ENCODE measurements at places on chromosomes 4 and X.

- H3K4me3 ChIP-seq: no peak overlapping the region
- no peaks in the 10 kb centered on the region for H3K36me3 ChIP-seq
- no peaks in the 10 kb centered on the region for H3K4me1 ChIP-seq
- peaks cover 10% of the 10 kb centered on the region for H3K27me3 ChIP-seq
- H3K27ac ChIP-seq: no peak overlapping the region
Measured at GRCh38 chr4:5927747-5928146, 34.9 kb upstream of the CRMP1 start.

- no peak for DNase-seq
- no peaks in the 10 kb centered on the region for H3K4me1 ChIP-seq
Measured at GRCh38 chrX:111615227-111615626, 65.7 kb upstream of the ALG13 start.

DNA sequence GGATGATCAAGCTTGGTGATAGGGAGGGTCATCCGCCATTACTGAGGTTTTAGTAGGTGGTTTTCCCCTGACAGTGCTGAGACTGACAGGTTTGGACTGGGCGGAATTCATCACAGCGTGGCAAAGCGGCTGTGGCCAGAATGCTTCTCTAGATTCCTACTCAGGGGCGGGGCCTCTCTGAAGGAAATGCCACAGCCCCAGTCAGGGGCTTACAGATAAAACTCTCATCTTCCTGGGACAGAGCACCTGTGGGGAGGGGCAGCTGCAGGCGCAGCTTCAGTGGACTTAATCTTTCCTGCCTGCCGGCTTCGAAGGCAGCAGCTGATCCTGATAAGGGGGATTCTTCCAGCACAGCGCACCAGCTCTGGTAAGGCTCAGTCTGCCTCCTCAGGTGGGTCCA lies 316.7 kb downstream of the RPA4 start:
- no peaks in the 10 kb centered on the region for H3K4me1 ChIP-seq
- no peaks in the 10 kb centered on the region for H3K36me3 ChIP-seq
- H3K27me3 ChIP-seq: no peaks in the 10 kb centered on the region

- peaks cover 5% of the 10 kb centered on the region for H3K27me3 ChIP-seq
- DNase-seq: no peak
- no peak overlapping the region for H3K27ac ChIP-seq
- no peak overlapping the region for H3K4me3 ChIP-seq
Measured at GRCh38 chr4:55068522-55068921, 56.9 kb downstream of the KDR start.

DNA sequence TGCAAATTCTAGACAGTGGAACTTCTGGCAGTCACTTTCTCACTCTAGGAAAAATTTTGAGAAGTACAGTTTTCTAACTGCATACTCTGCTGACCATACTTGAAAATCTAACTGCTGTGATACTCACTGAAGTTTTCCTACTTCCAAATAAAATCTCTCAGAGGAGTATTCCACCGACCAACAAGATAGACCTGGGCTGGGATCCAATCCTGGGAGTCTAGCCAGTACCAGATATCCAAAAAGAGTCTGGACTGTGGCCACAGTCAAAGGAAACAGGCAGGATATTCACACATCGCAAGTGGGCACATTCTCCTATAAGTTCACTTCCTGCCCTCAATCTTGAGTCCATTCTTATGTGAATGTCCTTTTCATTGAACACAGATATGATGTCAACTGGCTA lies 1138.7 kb upstream of the PCDH7 start:
- no peaks in the 10 kb centered on the region for H3K27me3 ChIP-seq
- H3K4me3 ChIP-seq: no peak overlapping the region
- H3K4me1 ChIP-seq: no peaks in the 10 kb centered on the region
- H3K36me3 ChIP-seq: no peaks in the 10 kb centered on the region

DNA sequence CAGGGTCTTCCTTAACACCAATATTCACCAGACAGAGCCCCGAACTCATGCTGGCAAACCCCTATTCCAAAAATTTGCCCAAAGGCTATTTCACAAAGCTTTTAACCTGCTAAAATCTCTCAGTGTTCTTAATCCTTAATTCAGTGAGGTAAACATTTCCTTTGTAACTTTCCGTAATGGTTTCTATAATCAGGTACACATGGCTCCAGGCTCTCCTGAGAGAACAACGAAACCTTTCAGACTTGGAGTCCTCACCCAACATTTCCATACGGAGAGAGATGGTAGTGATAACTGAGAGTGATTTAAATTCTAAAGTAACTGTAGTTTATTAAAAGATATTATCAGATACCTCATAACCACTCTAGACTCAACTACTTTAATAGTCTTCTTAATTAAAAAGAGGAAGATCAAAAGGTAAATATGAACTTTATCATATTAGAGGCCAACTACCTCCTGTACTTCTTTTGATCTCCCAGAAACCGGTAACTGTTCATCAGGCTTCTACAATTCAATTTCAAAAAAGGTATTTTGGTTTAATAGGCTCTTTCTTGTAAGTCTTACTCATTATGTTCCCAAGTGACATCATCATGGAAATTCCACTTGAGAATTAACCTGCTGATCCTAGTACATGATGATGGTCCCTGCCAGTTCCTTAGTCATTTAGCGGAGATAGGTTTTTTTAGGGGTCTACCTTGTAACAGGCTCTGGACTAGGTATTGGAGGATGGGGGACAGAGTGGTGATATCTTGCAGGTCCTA lies 91.4 kb upstream of the UCP1 start:
- no peak for DNase-seq
- no peaks in the 10 kb centered on the region for H3K27me3 ChIP-seq
- peaks cover 18% of the 10 kb centered on the region for H3K4me1 ChIP-seq

DNA sequence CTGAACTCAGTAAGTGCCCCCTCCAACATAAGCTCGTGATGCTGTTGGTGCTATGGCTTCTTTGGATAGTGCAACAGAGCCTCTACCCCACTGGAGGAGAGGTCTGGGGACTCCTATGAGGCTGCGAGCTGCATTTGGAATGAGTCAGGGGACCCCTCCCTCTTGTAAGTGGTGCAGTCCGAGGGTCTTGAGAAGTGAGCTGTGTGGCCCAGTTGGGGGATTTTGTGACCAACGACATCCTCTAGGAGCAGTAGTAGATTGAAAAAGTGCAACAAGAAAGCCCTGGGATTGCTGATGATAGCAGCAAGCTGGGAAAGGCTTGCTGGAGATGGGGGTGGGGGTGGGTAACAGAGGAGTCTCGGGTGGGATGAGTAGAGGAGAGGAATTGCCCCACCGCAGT lies 3.1 kb downstream of the FRMPD3 start:
- no peaks in the 10 kb centered on the region for H3K36me3 ChIP-seq
- no peak for DNase-seq
- peaks cover 67% of the 10 kb centered on the region for H3K27me3 ChIP-seq
- no peak overlapping the region for H3K4me3 ChIP-seq

GRCh38 chrX:10358958-10359357 lies 202.2 kb downstream of the CLCN4 start:
- H3K27ac ChIP-seq: no peak overlapping the region
- no peaks in the 10 kb centered on the region for H3K4me1 ChIP-seq
- no peak for DNase-seq
- no peak overlapping the region for H3K4me3 ChIP-seq

GRCh38 chr4:105145156-105145902 lies 1.3 kb upstream of the TET2 start:
- H3K27me3 ChIP-seq: no peaks in the 10 kb centered on the region
- DNase-seq: peak; percentile 7
- no peaks in the 10 kb centered on the region for H3K36me3 ChIP-seq
- H3K4me3 ChIP-seq: peak overlapping the region; percentile 96
- peaks cover 8% of the 10 kb centered on the region for H3K4me1 ChIP-seq
- no peak overlapping the region for H3K27ac ChIP-seq

- DNase-seq: peak; percentile 35
- H3K4me1 ChIP-seq: peaks cover 15% of the 10 kb centered on the region
- H3K36me3 ChIP-seq: no peaks in the 10 kb centered on the region
- no peaks in the 10 kb centered on the region for H3K27me3 ChIP-seq
- no peak overlapping the region for H3K4me3 ChIP-seq
Measured at GRCh38 chr4:169315530-169316343, 45.0 kb upstream of the SH3RF1 start.

DNA sequence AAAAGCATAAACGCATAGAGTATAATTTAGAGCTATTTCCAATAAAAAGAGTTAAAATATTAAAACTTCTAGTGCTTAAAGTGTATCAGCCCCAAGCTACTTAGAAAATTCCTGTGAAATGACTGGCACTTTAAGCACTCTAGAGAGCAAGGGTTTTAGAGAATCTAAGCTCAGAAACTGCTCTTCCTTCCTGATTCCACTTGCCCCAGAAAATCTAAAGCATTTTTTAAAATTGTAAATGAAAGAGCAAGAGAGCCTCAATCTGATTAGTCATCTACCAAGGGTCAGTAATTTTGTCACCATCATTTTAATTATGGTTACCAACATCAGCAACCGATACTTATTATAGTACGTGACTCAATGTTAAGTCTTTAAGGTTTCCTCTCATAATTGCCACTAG lies 25.0 kb downstream of the CTPS2 start:
- H3K36me3 ChIP-seq: no peaks in the 10 kb centered on the region
- H3K4me3 ChIP-seq: no peak overlapping the region
- H3K27me3 ChIP-seq: no peaks in the 10 kb centered on the region

- DNase-seq: no peak
- no peaks in the 10 kb centered on the region for H3K4me1 ChIP-seq
- H3K27ac ChIP-seq: no peak overlapping the region
- no peaks in the 10 kb centered on the region for H3K36me3 ChIP-seq
- no peak overlapping the region for H3K4me3 ChIP-seq
Measured at GRCh38 chrX:110156167-110156754, 153.3 kb downstream of the TMEM164 start.

DNA sequence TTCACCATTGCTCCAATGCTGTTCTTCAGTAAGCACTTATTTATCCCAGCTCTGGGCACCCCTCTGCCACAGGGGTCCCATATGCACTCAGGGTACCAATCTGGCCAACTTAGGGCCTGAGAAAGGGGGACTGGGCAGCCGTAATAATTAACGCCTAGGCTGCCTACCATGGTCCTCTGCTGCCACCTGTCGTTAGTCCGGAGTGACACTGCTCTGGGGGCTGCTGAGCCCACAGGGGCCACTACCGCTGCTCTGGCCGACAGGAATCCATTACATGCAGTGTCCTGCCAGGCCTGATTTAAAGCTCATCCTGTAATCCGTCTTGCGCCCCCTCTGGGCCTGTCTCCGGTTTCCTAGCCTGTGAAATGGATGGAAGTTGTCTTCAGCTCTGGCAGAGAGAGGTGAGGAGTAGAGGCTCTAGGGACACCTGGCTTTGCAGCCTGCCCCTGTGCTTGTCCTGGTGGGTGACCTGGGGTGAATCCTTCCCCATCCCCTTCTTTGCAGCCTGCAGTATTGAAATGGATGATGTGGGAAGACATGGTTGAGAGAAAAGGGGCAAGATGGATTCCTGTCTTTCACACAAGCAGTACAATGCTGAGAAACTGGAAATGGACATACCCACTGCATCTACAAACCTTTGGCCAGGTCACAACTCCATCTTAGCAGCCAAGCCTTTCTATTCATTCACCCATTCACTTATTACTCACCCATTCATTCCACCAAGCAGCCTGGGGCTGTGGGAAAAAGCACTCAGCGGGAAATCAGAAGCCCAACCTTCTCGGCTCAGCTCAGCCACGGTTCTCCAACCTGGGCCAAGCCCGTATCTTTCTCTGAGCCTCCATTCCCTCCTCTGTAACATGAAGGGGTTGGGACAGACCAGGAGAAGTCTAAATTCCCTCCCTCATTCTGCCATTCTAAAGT lies 116.3 kb upstream of the NALF2 start:
- H3K4me3 ChIP-seq: no peak overlapping the region
- no peaks in the 10 kb centered on the region for H3K27me3 ChIP-seq
- H3K36me3 ChIP-seq: no peaks in the 10 kb centered on the region
- no peaks in the 10 kb centered on the region for H3K4me1 ChIP-seq
- peak; percentile 66 for DNase-seq
- H3K27ac ChIP-seq: no peak overlapping the region

- H3K4me3 ChIP-seq: no peak overlapping the region
- no peaks in the 10 kb centered on the region for H3K4me1 ChIP-seq
- DNase-seq: peak; percentile 39
- H3K27me3 ChIP-seq: peaks cover 7% of the 10 kb centered on the region
- H3K27ac ChIP-seq: no peak overlapping the region
Measured at GRCh38 chrX:39814391-39814790, 283.4 kb downstream of the BCOR start.

GRCh38 chr4:53043055-53043454 lies 180.9 kb downstream of the RASL11B start:
- no peaks in the 10 kb centered on the region for H3K36me3 ChIP-seq
- H3K4me1 ChIP-seq: peaks cover 14% of the 10 kb centered on the region
- no peak overlapping the region for H3K27ac ChIP-seq
- H3K27me3 ChIP-seq: no peaks in the 10 kb centered on the region

GRCh38 chrX:727738-728621 lies 97.4 kb downstream of the SHOX start:
- DNase-seq: peak; percentile 23
- H3K4me3 ChIP-seq: no peak overlapping the region
- no peaks in the 10 kb centered on the region for H3K27me3 ChIP-seq

GRCh38 chr4:27946799-27947198 lies 1086.2 kb downstream of the STIM2 start:
- no peaks in the 10 kb centered on the region for H3K36me3 ChIP-seq
- no peak overlapping the region for H3K27ac ChIP-seq
- H3K4me3 ChIP-seq: no peak overlapping the region

DNA sequence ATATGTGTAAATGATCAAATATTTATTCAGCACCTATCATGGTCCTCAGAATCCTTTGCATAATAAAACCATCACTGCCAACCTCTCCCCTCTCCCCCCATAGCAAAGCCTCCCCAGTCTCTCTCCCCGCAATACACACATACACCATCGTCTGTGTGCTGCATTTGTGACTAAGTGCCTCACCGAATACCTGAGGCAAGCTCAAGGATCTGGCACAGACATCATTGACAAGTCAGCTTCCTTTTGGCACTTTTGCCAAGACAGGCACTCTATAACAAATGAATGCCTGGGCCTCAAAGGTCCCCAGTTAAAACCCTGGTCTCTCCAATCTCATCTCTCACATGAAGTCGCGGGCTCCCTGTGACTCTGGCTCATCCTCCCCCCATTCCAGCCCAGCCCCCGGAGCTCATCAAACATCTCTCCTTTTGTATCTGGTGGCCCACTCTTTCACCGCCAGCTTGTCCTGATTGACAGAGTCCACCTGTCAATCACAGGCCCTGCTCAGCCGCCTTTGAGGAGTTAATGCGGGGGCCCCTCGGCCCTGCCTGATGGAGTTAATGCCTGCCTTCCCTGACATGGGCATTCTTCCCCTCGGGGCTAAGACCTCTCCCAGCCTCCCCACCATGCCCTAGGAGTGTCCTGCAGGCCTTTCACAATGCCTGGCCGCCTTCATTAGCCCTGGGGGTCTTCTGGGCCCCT lies 135.8 kb upstream of the ATP6AP2 start:
- no peaks in the 10 kb centered on the region for H3K36me3 ChIP-seq

- no peaks in the 10 kb centered on the region for H3K4me1 ChIP-seq
- no peak for DNase-seq
- H3K27ac ChIP-seq: peak overlapping the region; percentile 15
- H3K4me3 ChIP-seq: no peak overlapping the region
Measured at GRCh38 chr4:81839347-81840042, 367.8 kb upstream of the RASGEF1B start.

DNA sequence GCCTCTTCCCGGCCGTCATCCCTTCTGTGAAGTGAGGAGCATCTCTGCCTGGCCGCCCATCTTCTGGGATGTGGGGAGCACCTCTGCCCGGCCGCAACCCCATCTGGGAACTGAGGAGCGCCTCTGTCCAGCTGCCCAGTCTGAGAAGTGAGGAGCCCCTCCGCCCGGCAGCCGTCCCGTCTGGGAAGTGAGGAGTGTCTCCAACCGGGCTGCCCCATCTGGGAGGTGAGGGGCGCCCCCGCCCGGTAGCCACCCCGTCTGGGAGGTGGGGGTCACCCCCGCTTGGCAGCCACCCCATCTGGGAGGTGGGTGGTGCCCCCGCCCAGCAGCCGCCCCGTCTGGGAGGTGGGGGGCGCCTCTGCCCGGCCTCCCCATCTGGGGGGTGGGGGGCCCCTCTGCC lies 142.3 kb downstream of the LAS1L start:
- no peaks in the 10 kb centered on the region for H3K27me3 ChIP-seq
- H3K4me3 ChIP-seq: no peak overlapping the region
- H3K4me1 ChIP-seq: no peaks in the 10 kb centered on the region
- no peak overlapping the region for H3K27ac ChIP-seq
- no peaks in the 10 kb centered on the region for H3K36me3 ChIP-seq
- DNase-seq: no peak
